HCEC 1CT (cell line): ENCODE measurements at places on chromosomes 12 and 14.
A peak's percentile ranks its signal among the peaks of the same experiment; 100 is the strongest.

GRCh38 chr14:37369425-37369824 lies 171.7 kb downstream of the MIPOL1 start:
- DNase-seq = no peak

DNA sequence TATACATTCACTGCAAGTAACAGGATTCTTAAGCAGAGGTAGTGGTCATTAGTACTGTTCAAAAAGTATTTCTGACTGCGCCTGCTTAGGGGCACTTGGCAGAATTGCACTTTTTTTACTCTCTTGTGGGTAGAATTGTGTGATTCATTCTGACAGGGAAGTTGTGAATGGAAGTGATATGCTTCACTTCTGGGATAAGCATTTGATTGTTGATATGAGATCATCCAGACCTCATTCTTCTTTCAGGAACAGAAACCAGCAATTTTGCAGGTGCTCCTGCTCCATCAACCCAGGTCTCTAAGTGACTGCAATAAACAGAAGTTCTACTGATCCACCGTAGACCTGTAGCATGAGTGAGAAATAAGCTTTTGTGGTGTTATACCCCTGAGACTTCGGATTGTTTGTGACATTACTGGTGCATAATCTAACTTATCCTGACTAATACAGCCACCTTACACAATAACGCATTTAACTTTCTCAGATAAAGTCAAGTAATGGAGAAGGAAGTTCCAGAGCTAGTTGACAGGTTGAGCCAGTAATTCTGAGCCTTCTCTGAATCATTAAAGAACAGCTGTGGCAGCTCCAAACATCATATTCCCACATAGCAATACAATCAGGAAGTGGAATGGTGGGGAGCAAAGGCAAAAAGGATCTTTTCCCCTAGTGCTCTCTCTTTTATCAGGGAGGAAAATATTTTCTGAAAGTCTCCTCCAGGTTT lies 387.9 kb downstream of the SYT1 start:
- DNase-seq = peak; percentile 85

- DNase-seq = no peak
Measured at GRCh38 chr14:73125169-73125588, 11.1 kb upstream of the PSEN1 start.

DNA sequence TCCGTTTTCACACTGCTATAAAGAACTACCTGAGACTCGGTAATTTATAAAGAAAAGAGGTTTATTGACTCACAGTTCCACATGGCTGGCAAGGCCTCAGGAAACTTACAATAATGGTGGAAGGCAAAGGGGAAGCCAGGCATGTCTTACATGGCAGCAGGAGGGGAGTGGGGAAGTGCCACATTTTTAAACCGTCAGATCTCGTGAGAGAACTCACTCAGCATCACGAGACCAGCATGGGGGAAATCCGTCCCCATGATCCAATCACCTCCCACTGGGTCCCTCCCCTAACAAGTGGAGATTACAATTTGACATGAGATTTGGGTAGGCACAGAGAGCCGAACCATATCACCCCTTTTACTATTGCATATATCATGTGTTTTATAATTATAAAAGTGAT lies 2.0 kb upstream of the PIGH start:
- no peak for DNase-seq

DNA sequence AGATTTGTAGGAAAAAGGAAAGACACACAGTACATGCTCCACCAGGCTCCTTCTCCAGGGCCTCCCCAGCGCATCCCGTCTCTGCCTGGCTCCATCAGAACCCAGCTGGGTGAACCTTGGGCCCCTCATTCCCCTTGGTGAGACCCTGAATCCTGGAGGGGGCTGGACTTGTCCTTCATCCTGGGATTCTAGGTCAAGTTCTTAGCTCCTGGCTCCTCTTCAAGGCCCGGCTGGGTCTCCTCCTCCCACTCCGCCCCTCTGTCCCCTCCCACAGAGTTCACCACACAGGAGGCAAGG lies 49.2 kb downstream of the PSMA6 start:
- no peak for DNase-seq

DNA sequence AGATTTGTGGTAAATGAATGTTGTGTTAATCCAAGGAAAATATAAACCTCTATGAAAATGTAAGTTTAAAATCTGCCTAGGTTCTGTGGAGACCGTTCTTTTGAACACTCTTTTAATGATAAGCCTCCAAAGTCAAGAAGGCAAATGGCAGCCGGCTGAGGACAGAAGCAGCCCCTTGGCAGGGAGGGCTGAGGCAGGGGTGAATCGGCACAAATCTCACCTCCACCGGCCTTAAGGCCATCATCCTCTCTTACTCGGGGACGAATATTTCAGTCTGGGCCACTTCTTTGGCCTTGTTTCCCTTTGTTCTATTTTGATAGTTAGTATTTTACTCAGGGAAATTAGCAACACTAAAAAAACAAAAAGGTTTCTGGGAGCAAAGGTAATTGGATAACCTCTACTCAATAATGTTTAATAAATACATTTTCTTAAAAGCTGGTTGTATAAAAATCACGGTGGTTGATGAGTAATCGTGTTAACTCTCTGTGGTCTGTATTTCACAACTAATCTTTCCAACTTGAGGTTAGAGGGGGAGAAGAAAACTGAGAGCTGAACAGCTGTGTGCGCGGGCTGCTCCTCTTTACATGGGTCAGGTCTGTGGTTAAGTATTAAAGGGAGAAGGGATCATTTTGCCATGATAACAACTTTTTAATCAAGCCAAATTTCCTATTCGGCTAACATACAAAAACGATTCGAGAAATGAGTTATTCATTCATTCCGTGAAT lies 18.6 kb downstream of the LGMN start:
- peak; percentile 95 for DNase-seq

- DNase-seq = peak; percentile 15
Measured at GRCh38 chr12:79121486-79121885, 256.9 kb downstream of the SYT1 start.

- DNase-seq = no peak
Measured at GRCh38 chr12:62635649-62636048, 169.0 kb downstream of the MON2 start.

DNA sequence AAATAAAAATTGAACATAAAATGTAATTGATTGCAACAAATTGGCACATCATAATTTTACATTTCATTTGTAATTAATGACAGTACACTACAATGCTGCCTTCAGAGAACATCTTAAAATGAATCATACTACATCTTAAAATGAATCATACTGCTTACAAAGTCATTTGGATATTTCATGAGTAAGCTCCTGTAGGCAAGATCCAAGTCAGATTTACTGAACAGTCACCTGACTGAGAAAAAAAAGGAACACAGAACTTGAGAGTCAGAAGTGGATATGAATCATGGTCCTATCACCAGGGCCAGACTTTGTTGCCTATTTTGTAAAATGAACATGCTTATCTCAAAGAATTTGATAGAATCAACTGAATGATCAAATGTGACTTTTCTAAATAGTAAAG lies 32.7 kb upstream of the FBLN5 start:
- DNase-seq = peak; percentile 98

- no peak for DNase-seq
Measured at GRCh38 chr14:26330982-26331381, 266.9 kb downstream of the NOVA1 start.

DNA sequence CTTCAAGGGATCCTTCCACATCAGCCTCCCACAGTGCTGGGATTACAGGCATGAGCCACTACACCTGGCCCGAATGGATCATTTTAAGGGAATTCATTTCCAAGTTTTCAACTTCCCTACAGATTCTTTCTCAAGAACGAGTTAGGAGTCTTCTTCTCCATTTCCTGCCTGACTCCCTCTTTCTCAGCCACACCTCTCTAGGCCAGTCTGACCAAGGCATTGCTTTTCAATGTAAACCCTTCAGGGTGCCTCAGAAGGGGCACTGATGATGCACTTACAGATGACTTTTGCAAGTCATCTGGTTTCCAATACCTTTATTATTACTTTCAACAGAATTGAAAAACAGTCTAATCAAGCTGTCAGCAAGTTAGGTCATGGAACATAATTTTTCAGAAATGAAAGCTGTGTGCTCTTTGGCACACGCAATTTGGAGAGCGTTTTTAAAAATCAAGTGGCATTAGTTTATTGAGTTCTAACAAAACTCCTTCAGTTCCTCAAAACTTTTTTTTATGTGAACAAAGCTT lies 47.2 kb downstream of the SVOP start:
- DNase-seq = no peak

GRCh38 chr12:51694146-51694545 lies 103.1 kb downstream of the SCN8A start:
- no peak for DNase-seq

GRCh38 chr12:42421844-42422779 lies 96.1 kb downstream of the PPHLN1 start:
- DNase-seq = peak; percentile 23

GRCh38 chr12:120761519-120761934 lies 35.9 kb downstream of the ACADS start:
- no peak for DNase-seq

DNA sequence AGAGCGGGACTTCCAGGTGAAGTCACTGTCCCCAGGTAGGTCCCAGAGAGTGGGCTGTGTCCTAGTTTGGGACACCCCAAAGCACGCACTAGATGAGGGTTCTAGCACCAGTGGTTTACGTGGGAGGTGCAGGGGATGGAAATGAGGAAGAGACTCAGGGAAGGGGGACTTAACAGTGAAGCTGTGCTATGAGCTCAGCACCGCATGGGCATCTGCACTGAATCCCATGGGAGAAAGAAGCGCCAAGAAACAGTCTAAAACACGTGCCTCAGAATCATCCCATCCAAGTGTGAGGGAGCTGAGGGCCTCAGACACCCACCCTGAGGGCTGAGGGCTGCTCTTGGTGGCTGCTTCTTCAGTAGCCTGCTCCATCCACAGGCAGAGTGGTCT lies 71.5 kb upstream of the ZFP36L1 start:
- no peak for DNase-seq

DNA sequence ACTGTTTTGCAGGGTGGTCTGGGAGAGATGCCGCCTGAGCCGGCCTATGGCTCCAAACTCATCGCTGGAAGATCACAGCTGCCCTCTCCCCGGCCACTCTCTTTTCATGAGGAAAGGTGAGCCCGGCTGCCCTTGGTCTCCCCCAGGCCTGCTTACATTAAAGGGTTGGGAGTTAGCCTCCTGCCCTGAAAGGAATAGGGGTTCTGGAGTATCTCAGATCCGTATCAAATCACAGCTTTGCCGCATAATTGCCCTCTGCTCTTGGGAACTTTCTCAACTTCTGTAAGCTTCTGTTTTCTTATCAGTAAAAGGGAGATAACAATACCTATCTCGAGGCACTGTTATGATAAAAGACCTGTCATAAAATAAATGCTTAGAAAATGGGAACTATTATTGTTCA lies 17.6 kb downstream of the PHLDA1 start:
- DNase-seq = no peak

DNA sequence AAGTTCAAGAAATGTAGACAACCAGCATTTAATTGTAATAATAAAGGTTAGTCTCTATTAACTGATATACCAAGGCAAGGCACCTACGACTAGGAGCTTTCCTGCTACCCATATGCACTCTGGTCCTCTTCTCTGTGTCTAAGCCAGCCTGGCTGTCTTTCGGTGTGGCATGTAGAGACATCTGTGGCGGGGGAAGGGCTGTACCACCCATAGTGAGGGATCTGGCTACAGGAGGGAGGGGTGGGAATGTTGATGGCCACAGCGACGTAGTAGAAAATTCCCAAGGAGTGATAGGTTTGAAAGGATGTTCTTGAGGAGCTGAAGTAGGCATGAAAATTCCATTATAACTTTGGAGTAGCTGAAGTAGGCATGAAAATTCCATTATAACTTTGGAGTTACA lies 344.2 kb downstream of the ATP23 start:
- no peak for DNase-seq

- DNase-seq = peak; percentile 50
Measured at GRCh38 chr12:25433581-25434325, 119.3 kb downstream of the LMNTD1 start.

GRCh38 chr12:19382111-19382526 lies 57.2 kb upstream of the AEBP2 start:
- DNase-seq = peak; percentile 66

- DNase-seq = no peak
Measured at GRCh38 chr14:61478971-61479473, 157.6 kb downstream of the PRKCH start.

GRCh38 chr14:22221508-22221907 lies 367.5 kb downstream of the DAD1 start:
- peak; percentile 5 for DNase-seq

GRCh38 chr14:22837114-22837749 lies 847 bp downstream of the MMP14 start:
- DNase-seq = peak; percentile 57

DNA sequence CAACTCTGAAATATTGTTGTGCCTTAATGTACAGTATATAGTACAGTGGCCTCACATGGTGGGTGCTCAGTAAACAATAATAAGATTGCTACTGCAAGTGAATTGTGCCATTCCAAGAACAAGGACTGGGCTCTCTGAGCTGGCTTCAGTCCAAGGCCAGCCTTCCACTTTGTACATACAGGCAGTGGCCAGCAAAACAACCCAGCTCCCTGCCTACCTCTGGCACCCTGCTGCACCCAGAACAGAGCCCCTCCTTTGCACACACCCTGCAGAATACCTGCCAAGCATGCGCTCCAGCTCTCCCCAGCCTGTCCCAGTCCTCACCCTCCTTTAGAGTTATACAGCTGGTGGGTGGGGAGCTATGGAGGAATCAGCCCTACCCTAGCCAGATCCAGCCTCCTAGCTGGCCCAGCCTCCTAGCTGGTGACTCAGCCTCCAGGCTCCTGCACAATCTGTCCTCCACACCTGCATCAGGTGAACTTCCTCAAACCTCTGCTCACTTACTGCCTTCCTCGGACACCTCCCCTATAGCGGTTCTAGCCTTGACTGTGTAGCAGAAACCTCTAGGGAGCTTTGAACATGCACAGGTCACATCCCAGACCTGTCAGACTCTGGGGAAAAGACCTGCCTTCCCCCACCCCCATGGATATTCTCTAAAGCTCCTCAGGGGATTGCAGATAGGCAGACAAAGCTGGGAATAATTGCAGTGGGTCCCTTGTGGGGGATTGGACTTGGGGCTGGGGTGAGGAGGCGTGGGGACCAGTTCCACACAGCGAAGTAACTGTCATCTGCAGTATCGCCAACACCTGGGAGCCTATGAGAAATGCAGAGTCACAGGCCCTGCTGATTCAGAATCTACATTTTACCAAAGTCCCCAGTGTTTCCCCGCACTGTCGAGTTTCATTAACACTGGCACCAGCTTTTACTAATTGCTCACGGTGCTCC lies 17.9 kb downstream of the ZDHHC22 start:
- no peak for DNase-seq

GRCh38 chr14:37545174-37545573 lies 49.9 kb downstream of the FOXA1 start:
- DNase-seq = peak; percentile 14

DNA sequence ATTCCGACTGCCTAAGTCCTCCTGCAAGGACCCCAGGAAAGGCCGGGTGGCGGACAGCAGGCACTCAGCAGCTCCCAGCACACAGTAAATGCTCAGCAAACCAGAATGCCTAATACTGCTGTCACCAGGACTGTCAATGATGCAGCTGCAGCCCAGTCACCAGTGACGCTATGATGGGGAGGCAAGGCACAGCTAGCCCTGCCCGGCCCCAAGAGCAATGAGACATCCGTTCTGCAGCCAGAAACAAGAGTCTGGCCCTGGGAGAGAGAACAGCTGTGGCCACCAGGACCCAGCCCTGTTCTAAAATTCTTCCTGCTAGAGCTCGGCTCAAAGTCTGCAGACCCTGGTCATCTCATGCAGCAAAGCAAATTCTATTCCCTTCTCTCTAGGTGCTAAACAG lies 69.8 kb downstream of the NCOR2 start:
- peak; percentile 89 for DNase-seq

- DNase-seq = no peak
Measured at GRCh38 chr14:71665781-71666180, 266.4 kb upstream of the RGS6 start.

- no peak for DNase-seq
Measured at GRCh38 chr12:61536525-61536924, 723.7 kb upstream of the USP15 start.

GRCh38 chr12:57272337-57273151 lies 21.6 kb upstream of the STAC3 start:
- DNase-seq = peak; percentile 30
